ENCODE measurements at places on chromosomes 12 and 14.
A peak's percentile ranks its signal among the peaks of the same experiment; 100 is the strongest.

DNA sequence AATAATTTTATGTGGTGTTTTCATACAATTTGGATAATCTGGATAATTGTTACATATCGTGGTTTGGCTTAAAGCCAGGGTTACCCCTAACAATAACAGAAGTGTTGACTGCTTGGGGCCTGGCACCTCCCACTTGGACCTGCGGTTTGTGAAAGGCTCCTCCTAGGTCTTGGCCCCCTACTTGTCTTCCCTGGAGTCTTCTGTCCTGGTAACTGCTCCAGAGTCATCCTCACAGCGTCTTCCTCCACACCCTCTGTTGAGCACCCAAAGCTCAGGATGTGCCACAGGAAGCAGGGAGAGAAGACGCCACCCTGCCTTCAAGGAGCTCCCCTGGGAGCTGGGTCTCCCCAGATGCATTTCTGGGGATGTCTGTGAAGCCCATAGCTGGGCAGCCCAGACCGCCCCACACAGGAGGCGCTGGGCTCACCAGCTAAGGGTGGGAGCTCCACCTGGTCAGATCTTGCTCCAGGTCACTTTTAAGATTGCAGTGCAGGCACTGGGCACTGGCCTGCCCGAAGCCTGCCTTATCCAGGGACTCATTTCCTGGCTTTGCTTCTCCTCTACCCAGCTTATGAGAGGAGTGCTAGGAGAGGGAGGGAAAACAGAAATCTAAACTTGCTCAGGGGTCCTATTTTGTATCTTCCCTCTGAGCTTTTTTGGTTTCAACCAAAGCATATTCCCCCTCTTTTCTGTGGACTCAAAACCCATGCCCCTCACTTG is 98.2 kb downstream of the ZFP36L1 start:
- DNase-seq = no peak

- no peak for DNase-seq
These were observed 35.9 kb upstream of the EGLN3 start for GRCh38 chr14:33986804-33987203.

DNA sequence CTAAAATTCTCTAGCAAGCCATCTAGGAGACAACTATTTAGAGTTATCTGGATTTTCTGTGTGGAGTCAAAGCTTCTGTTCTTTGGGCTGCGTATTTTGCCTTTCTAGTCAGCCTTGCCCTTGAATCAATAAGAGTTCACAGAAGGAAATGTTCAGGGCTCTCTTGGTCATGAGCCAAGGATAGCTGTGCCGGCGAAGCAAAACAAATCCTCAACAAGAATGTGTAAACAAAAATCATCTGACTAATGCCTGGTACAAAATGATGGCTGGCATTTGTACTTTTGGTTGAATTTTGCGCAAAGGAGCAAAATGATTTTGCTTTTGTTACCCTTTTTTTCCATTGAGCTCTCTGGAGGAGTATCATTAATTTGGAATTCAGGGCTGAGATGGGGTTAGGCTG is 171.1 kb downstream of the DACT1 start:
- peak; percentile 63 for DNase-seq

DNA sequence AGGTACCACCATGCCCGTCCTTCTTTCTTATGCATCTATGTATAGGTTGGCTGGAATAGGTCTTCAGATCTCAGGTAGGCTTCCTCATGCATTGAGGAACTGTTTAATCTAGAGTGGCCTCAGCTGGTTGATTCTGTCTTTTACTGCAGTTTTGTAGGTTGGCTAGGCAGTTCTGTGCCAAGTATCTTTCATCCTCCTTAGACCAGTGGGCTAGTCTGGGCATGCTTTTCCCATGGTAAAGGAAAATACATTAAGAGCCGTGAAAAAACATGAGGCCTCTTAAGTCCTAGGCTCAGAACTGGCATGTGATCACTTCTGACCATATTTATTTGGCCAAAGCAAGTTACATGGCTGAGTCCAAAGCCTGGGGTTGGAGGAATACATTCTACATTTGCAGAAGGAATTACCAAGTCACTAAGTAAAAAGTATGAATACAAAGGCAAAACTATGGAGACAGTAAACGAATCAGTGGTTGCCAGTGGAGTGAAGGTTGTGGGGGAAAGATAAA is 137.3 kb downstream of the WIF1 start:
- no peak for DNase-seq
